ENCODE measurements at places on chromosomes 11 and 22.
A peak's percentile ranks its signal among the peaks of the same experiment; 100 is the strongest.

DNA sequence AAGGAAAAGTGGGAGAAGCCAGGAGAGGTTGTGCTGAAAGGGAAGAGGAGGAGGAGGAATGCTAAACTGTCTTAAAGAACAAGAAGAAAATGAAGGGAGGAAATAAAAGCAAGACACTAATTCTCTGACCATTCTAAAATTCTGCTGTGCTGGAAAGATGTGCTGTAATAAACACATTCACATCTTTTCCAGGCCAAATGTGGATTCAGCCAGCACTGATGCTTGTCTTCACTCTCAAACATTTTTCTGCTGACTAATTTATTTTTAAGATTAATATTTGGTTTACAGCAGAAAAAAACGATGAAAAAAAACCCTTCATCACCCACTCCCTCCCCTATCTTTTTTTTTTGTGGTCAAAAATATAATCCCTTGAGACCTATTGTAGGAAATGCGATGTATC lies 223.6 kb downstream of the SWAP70 start:
- DNase-seq, result no peak

GRCh38 chr11:19874266-19874665 lies 161.6 kb downstream of the NAV2 start:
- no peak for DNase-seq

- DNase-seq, result no peak
These were observed 127.2 kb upstream of the ALX4 start for GRCh38 chr11:44437122-44437521.

DNA sequence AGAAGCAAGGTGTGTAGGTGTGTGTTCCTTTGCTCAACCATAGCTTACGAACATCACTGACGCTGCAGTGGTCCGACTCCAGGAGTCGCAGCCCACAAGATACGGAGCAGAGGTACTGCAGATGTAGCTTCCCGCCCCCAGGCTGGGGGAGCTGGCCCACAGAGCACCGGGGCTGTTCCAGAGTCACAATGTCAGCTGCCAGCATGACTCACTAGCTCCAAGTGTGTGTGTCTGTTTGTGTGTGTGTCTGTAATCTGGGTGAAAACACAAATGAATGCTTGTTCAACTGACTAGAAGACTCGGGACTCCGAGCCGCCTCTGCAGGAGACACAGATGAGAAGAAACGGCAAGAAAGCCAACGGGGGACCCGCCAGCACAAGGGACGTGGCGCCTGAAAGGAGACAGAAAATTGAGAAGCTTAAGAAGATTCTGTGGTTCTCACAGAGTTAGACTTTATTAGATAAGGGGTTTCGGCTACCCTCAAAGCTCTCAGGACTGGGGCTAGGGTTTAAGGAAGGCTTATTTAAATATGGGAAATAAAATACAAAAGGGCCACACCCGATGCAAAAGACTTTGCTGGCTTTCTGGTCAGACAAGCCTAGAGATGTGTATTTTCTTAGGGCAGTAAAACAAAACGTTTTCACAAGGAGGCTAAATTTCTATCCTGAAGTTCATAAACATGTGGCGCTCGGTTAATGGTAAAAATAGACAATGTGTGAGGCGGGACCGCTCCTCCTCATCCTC lies 10.7 kb downstream of the VSIG10L2 start:
- no peak for DNase-seq

GRCh38 chr11:130448416-130449309 lies at the start of gene ADAMTS15:
ADAMTS15 (plus strand) TSS chr11:130448645; CDS start chr11:130448974, 329 bp downstream.
- peak; percentile 11 for DNase-seq

- no peak for DNase-seq
These were observed 13.9 kb downstream of the NNMT start for GRCh38 chr11:114310095-114310494.

DNA sequence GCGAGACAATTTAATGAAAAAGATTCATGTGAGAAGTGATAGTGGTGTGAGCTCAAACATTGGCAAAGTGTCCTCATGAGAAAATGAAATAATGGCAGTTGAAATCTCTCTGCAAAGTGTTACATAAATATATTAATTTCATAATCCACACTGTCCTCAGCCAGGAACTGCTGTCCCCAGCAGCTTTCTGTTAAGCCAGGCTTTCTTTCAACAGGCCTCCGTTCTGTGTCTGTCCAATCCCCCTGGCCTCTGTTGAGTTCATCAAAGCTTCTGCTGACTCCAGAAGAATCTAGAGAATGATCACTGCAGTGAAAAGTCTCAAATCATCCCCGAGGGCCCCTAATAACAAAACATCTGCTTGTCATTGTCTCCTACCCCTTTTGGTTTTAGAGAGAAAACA lies 10.0 kb upstream of the ASCC2 start:
- no peak for DNase-seq

Measured in activated naive CD4-positive, alpha-beta T cell treated with Interleukin-2 at 50 U/mL for 16 hours (primary cell).